Neural progenitor cell (in vitro differentiated cells): ENCODE measurements at places on chromosomes 4 and X.

- no peak for DNase-seq
Observed at GRCh38 chr4:100823066-100823992, 305.5 kb upstream of the EMCN start.

DNA sequence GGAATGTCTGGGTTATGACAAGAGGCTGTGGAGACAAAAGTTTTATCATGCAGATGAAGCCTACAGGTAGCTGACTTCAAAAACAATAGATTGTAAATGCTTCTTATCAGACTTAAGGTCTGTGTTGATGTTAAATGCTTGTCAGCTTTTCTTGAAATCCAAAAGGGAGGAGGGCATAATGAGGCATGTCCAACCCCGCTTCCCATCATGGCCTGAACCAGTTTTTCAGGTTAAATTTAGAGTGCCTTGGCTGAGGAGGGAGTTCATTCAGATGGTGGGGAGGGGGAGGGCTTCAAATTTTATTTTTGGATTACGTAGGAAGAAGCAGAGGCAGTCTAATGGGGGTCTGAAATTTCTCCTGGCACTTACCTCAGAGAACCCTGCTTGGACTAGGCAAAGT is 207.7 kb upstream of the HDX start:
- no peak for DNase-seq

DNA sequence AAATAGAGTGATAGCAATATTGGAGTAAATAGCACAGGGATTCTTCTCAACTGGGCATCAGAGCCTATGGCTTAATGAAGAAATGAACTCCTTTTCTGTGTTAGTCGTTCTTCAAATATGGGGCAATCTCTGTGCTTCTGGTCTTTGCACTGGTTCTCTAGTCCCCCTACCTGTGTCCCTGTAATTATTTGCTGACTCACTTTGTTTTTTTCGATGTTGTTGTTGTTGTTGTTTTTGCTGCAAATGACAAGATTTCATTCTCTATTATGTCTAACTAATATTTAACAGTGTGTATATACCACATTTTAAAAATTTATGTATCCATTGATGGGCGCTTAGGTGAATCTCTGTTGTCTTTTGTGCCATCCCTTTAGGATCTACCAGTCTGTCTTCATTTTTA is 2137.8 kb upstream of the TENM3 start:
- DNase-seq, result no peak

GRCh38 chr4:53130896-53131561 is 234.8 kb downstream of the SCFD2 start:
- DNase-seq, result no peak

DNA sequence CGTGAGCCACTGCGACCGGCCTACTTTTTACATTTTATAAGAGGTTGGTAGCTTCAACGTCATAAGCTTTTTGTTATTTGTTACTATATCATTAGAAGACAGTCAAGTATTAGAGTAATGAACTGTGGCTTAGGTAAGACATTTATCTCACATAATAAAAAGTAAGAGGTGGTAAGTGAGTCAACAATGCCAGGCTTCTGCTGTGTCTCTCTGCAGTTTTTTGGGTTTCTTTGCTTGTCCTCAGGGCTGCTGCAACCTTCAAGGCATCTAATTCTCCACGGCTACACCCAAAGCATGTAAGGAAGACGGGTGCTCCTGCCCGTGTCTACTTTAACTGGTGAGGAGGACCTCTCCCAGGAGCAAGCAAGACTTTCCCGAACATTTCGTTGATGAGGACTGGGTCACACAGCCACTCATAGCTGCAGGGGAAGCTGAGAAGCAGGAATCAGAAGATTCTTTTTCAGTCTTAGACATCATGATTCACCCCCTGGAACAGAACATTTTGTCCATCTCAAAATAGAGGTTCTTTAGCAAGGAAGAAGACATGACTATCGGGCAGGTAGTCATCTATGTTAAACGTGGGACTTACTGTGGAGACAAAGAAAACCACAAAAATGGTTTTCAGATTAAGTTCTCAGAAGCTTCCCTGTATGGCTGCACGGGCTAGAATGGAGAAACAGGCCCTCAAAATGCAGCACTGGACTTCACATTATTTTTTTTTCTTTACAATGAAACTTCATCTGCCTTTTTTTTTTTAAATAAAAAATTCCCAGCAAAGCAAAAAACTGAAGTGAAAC is 13.0 kb upstream of the RHOH start:
- DNase-seq, result no peak

DNA sequence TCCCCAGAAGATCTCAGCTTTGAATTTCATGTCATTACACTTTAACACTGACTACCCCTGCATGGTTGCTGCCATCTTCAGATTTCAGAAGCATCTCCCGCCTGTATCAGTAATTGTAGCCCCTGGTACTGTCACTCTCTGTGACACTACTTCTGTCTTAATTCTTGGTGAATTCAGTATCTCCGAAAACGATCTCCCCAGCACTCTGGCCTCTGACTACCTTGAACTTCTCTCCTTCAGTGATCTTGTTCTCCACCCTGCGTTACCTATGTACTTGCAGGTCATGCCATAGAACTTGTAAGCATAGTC is 53.8 kb upstream of the ABCG2 start:
- DNase-seq, result no peak

DNA sequence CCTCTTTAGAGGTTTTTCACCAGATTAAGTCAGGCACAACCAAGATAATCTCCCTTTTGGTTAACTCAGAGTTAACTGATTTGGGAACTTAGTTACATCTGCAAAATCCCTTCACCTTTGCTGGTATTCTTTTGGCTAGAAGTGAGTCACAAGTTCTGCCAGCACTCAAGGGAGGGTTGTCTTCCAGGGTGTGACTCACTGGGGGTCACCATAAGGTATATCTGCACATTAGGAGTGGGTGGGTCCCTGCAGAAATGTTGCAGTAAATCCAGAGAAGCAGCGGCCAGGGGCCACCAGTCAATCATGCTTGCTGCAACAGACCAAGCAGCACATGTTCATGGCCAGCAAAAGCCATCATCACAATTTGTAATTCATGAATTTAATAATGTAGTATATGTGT is 59.8 kb upstream of the MAML3 start:
- DNase-seq, result no peak

GRCh38 chr4:12729384-12729783 is 754.8 kb downstream of the RAB28 start:
- peak; percentile 25 for DNase-seq

- DNase-seq, result peak; percentile 99
Observed at GRCh38 chr4:1856071-1856942, at the start of gene LETM1. Gene LETM1, minus strand, starts transcription at chr4:1856156. Its CDS starts 206 bp downstream, at chr4:1855950.

GRCh38 chr4:142824368-142824767 is 21.7 kb downstream of the INPP4B start:
- DNase-seq, result no peak

- no peak for DNase-seq
Observed at GRCh38 chr4:10095296-10095991, 21.2 kb downstream of the WDR1 start.

DNA sequence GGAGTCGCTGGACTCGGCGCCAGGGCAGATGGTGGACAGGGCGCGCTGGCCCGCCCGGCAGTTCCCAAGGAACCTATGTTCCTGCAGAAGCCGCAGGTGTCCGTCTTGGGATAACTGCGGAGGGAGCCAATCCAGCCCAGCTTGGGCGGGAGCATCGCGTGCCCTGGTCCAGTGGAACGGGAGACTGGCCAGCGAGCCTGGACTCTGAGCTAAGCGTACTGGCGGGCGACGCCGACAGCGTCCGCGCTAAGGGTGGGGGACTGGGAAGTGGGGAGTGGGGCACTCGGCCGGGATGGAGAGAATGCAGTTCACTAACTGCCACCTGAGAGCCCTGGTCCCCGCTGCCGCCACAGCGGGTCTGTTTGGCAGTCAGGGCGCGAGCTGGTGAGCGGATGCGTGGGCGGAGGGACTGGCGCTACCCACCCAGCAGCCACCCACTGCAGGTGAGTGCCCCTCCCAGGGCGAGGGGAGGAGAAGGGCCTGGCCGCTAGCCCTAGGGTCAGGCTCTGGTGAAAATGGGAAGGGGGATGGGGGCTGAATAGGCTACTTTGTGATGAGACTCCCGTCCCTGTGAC is 1.3 kb upstream of the MAMLD1 start:
- peak; percentile 36 for DNase-seq

GRCh38 chr4:168070903-168071302 is 21.4 kb upstream of the ANXA10 start:
- DNase-seq, result no peak

GRCh38 chr4:7956270-7956808 is 16.7 kb upstream of the AFAP1 start:
- no peak for DNase-seq

DNA sequence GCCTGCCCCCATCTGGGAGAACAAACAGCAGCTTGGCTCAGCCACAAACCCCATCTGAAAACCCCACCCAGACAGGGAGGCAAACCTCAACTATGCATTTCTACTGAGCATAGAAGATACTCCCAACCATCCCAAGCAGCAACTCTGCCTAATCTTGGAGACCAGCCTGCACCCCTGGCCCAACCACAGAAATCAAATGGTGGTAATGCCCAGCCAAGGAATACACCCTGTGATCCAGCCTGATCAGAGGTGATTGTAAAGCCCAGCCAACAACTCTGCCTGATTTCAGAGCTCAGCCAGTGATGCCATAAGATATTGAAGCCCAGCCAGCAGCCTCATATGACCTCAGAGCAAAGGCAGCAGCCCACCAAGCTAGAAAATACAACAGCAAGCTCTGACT is 19.8 kb downstream of the TMLHE start:
- no peak for DNase-seq
